AG09309 (cell line): ENCODE measurements at places on chromosomes 16 and 17.

- no peak for DNase-seq
Measured at GRCh38 chr17:37417852-37418251, 11.2 kb downstream of the TADA2A start.

DNA sequence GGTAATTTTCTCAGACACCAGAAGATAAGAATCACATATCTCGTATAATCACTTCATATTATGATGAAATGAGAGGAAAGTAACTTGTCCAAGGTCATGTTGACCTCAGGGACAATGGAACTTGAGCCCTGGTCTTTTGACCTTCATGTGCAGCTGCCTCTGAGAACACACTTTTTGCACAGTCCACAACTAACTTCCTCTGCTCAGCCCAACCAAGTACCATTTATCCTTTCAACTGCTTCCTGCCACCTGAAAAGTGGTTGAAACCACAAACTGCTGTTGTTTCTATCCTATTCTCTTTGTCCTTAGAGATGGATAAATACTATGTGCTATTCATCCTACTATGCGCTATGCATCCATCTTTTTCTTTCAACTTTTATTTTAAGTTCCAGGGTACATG lies 2.3 kb upstream of the CCL1 start:
- no peak for DNase-seq

DNA sequence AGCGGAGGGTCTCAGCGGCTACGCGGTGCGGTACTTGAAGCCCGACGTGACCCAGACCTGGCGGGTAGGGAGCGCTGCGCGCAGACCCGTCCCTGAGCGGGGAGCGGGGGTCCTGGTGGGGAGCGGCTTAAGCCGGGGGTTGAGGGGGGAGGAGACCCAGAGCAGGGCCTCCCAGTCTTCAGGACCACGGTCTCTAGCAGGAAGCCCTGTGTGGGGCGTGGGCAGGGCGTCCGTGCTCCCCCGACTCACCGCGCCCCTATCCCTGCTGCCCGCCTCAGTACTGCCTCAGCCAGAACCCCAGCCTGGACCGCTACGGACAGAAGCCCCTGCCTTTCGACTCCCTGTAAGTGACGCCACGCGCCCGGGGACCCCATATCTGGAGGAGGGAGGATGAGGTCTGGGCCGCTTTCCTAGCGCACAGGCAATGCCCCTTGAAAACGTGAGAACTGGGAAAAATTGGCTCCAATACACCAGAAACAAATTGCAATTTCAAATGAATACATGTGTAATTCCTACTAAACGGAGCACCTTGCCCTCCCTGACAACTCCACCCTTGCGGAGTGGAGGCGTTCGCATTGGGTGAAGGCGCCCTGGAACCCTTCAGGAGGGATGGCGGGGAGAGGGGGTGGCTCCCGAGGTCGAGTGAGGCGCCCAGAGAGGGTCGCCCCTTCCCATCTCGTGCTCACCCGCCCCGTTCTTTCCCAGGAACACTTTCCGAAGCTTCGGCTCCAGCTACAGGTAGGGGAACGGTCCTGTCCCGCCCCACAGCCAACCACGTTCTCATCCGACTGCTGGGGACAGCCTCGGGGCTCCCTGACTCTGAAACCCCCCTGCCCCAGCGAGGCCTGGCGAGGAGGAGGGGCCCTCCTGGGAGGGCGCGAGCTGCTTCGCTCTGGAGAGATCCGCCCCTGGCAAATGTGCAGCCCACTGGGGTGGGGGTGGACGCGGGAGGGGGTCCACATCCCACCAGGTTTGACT lies 14.6 kb upstream of the CNGB1 start:
- no peak for DNase-seq

DNA sequence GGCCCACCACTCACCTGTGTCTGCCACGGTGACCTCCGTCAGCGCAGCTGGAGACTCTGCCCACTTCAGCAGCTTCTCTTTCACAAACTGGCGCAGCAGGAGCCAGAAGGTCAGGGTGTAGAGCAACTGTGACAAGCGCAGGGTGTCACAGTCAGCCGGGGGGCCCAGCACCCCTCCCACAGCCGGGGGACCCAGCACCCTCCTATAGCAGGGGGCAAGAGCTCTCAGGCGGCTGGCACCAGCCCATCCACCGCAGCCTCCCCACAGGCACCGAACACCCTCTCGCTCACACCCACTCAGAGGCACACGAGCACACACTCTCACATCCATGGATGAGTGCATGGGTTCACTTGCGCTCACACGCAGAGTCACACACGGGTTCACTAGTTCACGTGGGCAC lies 28.8 kb downstream of the CTU2 start:
- no peak for DNase-seq

GRCh38 chr16:47599512-47599911 lies 138.4 kb downstream of the PHKB start:
- no peak for DNase-seq
